ENCODE measurements at places on chromosomes 12 and 14. TPM values are rescaled to one million over a fixed set of nuclear protein-coding genes. Genes with fewer than 3 reads are reported as not detected.

RASSF3 gene
- total RNA-seq: 58.2 TPM

GRCh38 chr12:96070670-96071279, 35.4 kb upstream of the LTA4H start:
- no peaks in the 10 kb centered on the region for H3K36me3 ChIP-seq
- H3K27me3 ChIP-seq: no peaks in the 10 kb centered on the region
- H3K27ac ChIP-seq: no peak overlapping the region
- no peak for DNase-seq

DNA sequence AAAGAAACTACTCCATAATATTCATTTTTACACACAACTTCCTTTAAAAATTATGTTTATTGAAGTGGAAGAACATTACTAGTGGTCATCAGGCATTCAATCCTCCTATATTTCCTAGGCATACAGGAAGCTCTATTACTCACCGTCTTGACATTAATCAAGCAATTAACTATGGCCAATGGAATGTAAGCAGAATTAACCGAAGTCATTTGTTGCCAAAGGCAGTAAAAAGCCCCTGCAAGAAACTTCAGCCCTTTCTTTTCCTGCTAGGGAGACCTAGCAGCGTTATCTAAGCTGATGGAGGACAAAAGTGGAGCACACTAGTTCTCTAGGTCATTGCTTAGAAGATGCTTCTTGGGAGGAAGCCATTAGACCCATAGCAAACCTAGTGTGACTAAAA, 399.6 kb downstream of the KCNH5 start:
- no peaks in the 10 kb centered on the region for H3K36me3 ChIP-seq
- no peak overlapping the region for H3K4me3 ChIP-seq
- no peaks in the 10 kb centered on the region for H3K27me3 ChIP-seq

CAPZA3 gene
- not detected for total RNA-seq

GRCh38 chr12:70724444-70724843, 87.2 kb upstream of the PTPRB start:
- no peaks in the 10 kb centered on the region for H3K27me3 ChIP-seq
- H3K4me1 ChIP-seq: no peaks in the 10 kb centered on the region
- H3K36me3 ChIP-seq: no peaks in the 10 kb centered on the region
- DNase-seq: no peak
- H3K27ac ChIP-seq: no peak overlapping the region

LDHB gene
- total RNA-seq: 1,721 TPM

GRCh38 chr12:82366197-82366596, 7.9 kb downstream of the METTL25 start:
- no peaks in the 10 kb centered on the region for H3K4me1 ChIP-seq
- H3K4me3 ChIP-seq: no peak overlapping the region

KRT79 gene
- total RNA-seq: not detected

DNA sequence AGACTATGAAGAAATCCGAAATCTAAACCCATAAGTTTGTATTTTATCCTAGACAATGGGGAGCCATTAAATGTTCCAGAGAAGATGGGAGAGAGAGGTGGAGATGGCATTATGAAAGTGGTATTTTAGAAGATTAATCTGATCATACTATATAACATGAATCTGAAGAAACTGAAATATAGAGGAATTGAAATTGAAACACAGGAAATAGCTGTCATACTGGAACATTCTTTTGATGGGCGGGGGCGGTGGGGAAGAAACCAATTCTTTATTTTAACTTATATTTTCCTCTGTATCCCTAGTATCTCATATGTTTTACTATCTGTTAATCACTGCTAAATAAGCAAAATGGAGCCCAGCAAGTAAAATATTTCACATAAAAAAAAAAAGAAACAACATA, 27.0 kb upstream of the FOXN3 start:
- no peak for DNase-seq
- H3K4me1 ChIP-seq: peaks cover 43% of the 10 kb centered on the region
- H3K4me3 ChIP-seq: no peak overlapping the region
- H3K27me3 ChIP-seq: no peaks in the 10 kb centered on the region
- no peak overlapping the region for H3K27ac ChIP-seq

MLEC gene
- total RNA-seq: 143 TPM

DNA sequence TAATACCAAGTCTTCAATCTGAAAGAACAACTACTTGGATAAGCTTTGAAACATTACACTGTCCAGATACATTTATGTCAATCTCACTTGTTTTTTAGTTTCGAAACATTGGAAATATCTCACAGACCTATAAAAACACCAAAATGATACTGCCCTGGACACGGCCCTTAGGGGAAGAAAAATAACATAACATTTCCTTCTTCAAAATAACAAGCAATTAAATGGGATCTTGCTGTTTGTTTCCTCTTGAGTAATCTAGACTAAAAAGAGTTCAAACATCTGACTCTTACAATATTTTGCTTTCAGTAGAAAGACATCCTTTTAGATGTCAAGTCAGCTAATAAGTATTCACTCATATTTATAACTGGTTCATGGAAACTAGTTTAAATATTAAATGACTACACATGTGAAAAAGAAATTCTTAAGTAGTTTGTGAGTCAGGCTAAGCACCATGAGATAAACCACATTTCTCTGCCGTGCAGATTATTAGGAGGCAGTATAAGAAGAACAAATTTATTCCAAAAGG, 87.5 kb downstream of the EPS8 start:
- no peaks in the 10 kb centered on the region for H3K36me3 ChIP-seq
- no peaks in the 10 kb centered on the region for H3K27me3 ChIP-seq
- DNase-seq: no peak
- no peak overlapping the region for H3K27ac ChIP-seq
- no peaks in the 10 kb centered on the region for H3K4me1 ChIP-seq
- no peak overlapping the region for H3K4me3 ChIP-seq

ITPK1 gene
- total RNA-seq: 75.1 TPM

HOXC10 gene
- total RNA-seq: not detected

RNASE1 gene
- total RNA-seq: 4.3 TPM

DNA sequence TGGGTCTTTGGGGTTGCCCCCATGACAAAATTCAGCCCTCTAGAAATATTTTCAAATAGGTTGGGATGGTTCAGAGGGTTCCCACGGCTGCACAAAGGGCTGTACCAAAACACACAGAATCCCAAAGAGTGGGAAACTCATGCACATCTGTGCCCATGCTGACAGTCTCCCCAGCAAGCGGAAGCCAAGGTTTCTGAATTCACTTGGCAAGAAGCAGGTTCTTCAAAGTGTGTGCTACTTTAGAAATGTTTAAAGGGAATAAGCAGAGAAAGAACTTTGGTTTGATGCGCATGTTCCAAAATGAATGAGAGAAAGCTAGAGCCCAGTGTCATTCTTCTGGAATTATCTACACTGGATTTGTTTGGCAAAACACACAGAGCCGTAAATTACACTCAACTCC, 46.7 kb downstream of the FOXN3 start:
- no peak overlapping the region for H3K27ac ChIP-seq
- H3K4me3 ChIP-seq: no peak overlapping the region
- H3K4me1 ChIP-seq: peaks cover 35% of the 10 kb centered on the region
- H3K36me3 ChIP-seq: no peaks in the 10 kb centered on the region
- DNase-seq: no peak
